ENCODE measurements at places on chromosomes 2 and 18.

DNA sequence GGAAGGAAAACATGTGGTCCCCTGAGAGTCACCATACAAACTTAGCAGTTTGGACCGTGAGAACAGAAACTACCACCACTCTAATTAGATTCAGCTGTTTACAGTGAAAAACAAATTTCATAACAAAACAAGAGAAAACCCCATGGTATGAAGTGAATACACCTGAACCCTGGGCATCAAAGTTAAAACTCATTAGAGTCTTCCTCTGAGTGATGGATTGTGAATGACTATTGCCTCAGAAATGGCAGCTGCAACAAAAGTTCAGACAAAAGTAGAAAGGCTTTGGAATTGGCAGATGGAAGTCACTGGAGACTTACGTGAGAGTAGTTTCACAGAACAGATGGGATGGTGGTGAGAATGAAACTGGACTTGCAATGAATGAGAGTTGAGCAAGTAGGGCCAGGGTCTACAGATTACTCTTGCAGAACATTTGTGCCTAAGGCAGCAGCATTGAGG, 98.0 kb downstream of the AAK1 start:
- DNase-seq: no peak

- DNase-seq: no peak
Measured at GRCh38 chr18:45719106-45719505, 4.9 kb upstream of the SLC14A1 start.

DNA sequence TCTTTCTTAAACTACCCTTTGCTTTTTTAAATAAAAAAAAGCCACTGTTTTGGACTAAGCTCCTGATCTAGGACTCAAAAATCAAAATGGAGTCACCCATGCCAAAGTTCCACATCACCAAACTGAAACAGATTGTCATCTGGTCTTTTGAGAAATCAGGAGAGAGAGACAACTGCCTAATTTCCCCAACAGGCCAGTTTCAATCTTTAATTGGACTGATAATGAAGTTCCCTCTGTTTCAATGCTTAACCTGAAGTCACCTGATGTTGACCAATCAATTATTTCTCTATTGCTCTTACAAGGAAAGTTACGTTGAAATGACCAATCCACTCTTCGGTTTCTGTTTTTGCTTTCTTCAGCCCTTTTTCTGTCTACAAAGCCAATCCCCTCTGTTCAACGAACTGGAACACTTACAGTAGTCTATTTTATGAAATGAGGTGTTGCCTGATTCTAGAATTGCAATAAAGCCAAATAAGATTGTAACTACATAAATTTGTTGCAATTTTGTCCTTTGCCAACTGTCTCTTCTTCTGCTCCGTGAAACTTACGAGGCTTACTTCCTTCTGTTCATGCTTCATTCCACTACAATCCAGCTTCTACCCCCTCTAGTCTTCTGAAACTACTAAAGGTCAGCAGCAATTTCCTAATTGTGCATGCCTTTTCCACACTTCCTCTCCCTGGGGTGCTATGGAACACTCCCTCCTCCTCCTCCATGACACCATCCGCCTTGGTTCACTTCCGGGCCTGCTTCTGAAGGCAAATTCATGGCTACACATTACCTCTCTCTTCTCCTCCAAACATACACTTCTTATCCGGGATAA, 95.2 kb upstream of the CD302 start:
- DNase-seq: no peak

- no peak for DNase-seq
Measured at GRCh38 chr2:127770973-127771735, 39.8 kb downstream of the WDR33 start.

DNA sequence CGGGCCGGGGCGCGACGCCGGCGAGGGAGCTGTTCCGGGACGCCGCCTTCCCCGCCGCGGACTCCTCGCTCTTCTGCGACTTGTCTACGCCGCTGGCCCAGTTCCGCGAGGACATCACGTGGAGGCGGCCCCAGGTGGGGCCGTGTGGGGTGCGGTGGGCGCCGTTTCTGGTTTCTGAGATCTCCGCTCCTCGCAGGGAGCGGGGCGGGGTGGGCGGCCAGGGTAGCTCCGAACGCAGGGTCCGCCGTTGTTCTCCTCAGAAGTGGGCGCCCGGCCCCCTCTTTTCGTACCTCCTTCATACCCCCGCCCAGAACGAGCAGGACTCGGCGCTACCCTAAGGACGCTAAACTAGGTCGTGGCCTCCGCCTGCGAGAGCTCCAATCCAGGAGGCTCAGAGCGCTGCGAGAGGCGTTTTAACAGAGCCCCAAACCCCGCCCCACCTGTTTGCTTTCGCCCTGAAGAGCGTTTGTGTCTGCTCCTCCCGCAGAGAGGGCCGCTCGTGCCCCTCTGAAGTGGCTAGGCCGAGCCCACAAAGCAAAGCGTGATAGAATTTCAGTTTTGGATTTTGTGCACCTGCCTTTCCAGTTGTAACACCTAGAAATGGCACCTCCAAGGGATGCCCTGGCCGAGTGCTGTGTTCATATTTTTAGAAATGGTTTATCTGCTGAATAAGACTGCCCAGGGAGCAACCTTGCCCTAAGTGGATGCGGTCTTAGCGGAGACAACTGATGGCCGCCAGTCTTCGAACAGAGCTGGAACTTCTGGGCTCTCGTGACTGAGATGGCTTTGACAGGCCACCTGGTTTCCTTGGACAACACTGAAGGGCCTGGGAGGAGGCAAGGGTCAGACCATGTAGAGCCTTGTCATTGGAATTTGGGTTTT, 626 bp downstream of the CAPN10 start:
- DNase-seq: no peak

DNA sequence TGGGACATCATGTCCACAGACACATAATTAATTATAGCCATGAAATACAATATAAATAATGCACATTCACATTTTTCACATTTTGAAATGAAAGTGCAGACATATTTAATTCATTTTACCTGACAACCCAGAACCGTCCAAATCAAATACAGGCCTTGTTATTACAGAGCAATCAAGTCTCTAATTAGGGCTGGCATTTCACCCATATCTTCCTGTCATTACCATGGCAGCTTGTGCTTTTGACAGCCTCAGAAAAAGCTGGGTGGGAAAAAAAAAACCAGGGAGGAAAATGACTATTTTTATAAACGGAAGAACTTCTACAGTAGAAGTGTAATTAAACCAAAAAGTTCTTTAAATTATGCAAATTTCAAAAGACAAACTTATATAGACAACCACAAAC, 436.4 kb downstream of the FBXO15 start:
- DNase-seq: no peak

GRCh38 chr2:177742851-177743250, 329.7 kb downstream of the PDE11A start:
- no peak for DNase-seq

- no peak for DNase-seq
Measured at GRCh38 chr2:132875193-132875592, 205.2 kb upstream of the LYPD1 start.

- DNase-seq: no peak
Measured at GRCh38 chr18:11324956-11325882, 175.8 kb upstream of the PIEZO2 start.

GRCh38 chr18:9642799-9643462, 28.6 kb upstream of the PPP4R1 start:
- no peak for DNase-seq
